ENCODE measurements at places on chromosomes 7 and 10. TPM values are rescaled to one million over a fixed set of nuclear protein-coding genes. Genes with fewer than 3 reads are reported as not detected.

- no peaks in the 10 kb centered on the region for H3K36me3 ChIP-seq
- H3K27me3 ChIP-seq = peaks cover 2% of the 10 kb centered on the region
- no peak overlapping the region for H3K27ac ChIP-seq
- peaks cover 11% of the 10 kb centered on the region for H3K4me1 ChIP-seq
- DNase-seq = no peak
Observed at GRCh38 chr7:131895541-131896164, 339.2 kb upstream of the PODXL start.

GRCh38 chr10:113052076-113052830, 102.2 kb downstream of the TCF7L2 start:
- peaks cover 10% of the 10 kb centered on the region for H3K4me1 ChIP-seq
- H3K4me3 ChIP-seq = no peak overlapping the region
- no peak for DNase-seq
- peaks cover 18% of the 10 kb centered on the region for H3K27me3 ChIP-seq
- no peaks in the 10 kb centered on the region for H3K36me3 ChIP-seq

DNA sequence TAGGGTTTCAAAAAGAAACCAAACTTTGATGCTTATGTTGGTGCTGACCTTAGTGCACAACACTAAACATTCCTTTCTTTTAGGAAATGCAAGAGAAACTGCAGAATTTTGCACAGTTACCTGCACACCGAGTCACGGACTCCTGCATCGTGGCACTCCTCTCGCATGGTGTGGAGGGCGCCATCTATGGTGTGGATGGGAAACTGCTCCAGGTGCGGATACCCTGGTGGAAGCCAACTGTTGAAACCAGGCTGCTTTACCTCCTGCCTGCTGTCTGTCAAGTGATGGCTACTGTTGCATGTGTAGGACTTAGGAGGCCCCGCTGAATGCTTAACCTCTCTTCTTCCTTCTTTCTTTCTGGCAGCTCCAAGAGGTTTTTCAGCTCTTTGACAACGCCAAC, 11.7 kb downstream of the CASP2 start:
- peaks cover 52% of the 10 kb centered on the region for H3K4me1 ChIP-seq
- H3K27ac ChIP-seq = no peak overlapping the region
- DNase-seq = peak; percentile 71
- no peak overlapping the region for H3K4me3 ChIP-seq
- peaks cover 92% of the 10 kb centered on the region for H3K36me3 ChIP-seq

- peaks cover 4% of the 10 kb centered on the region for H3K4me1 ChIP-seq
- no peak for DNase-seq
- no peak overlapping the region for H3K4me3 ChIP-seq
- H3K27me3 ChIP-seq = peaks cover 16% of the 10 kb centered on the region
Observed at GRCh38 chr10:13842117-13842516, 255.4 kb downstream of the PRPF18 start.

DNA sequence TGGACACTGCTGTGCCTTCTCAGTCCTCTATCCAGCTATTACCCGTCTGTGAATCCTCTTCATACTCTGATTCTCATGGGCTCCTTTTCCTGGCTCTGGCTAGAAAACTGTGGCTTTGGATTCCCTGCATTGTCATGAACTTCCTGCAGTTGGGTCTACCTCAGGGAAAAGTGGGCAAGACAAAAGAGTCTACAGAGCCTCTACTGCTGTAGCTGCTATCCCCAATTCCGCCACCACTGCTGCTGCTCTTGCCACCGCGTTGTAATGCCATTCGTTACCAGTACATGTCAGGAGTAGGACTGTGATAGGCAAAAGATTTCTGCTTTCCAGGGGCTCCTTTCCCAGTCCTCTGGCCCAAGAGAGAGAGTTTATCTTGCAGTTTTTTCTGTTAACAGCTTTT, 23.9 kb upstream of the PPP1R17 start:
- H3K4me3 ChIP-seq = no peak overlapping the region
- H3K27ac ChIP-seq = no peak overlapping the region
- no peaks in the 10 kb centered on the region for H3K36me3 ChIP-seq

- H3K27ac ChIP-seq = peak overlapping the region; percentile 88
- H3K4me1 ChIP-seq = peaks cover 58% of the 10 kb centered on the region
- peak; percentile 79 for DNase-seq
- H3K4me3 ChIP-seq = peak overlapping the region; percentile 72
- no peaks in the 10 kb centered on the region for H3K27me3 ChIP-seq
- peaks cover 12% of the 10 kb centered on the region for H3K36me3 ChIP-seq
Observed at GRCh38 chr7:135980665-135981180, 3.6 kb upstream of the MTPN start.

DNA sequence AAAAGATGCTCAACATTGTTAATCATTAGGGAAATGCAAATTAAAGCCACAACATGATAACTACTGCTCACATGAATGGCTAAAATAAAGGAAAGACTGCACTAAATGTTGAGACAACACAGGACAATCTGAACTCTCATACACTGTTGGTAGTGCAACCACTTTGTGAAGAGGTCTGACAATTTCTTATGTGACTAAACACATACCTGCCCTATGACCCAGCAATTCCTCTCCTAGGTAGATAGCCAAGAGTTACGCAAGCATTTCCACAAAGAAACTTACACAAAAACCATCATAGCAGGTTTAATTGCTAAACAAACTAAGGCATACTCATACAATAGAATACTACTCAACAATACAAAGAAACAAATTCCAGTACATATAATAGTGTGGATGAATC, 41.8 kb upstream of the HERPUD2 start:
- H3K36me3 ChIP-seq = no peaks in the 10 kb centered on the region
- peaks cover 4% of the 10 kb centered on the region for H3K27me3 ChIP-seq
- no peak for DNase-seq
- no peak overlapping the region for H3K27ac ChIP-seq
- no peak overlapping the region for H3K4me3 ChIP-seq

- H3K27me3 ChIP-seq = peaks cover 9% of the 10 kb centered on the region
- peaks cover 16% of the 10 kb centered on the region for H3K36me3 ChIP-seq
- no peak overlapping the region for H3K27ac ChIP-seq
Observed at GRCh38 chr10:118752409-118752808, 2.4 kb downstream of the CACUL1 start.

DNA sequence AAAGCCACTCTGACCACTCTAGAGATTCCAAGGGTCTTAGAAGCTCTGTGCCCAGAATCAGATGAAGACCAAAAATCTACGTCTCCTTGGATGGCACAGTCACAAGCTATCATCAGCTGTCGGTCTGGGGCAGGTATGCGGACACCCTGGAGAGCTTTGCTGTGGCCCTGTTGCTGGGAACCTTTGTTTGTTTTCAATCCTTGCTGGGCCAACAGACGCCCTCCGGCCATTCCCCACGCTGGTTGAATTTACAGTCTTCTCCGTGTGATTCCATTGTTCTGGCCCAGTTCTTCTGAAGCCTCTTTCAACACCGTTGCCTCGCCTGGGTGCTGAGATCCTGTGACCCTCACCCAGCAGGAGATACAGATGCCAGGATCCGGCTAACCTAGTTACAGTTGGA, 149.4 kb upstream of the PFKP start:
- no peaks in the 10 kb centered on the region for H3K36me3 ChIP-seq
- H3K27me3 ChIP-seq = peaks cover 10% of the 10 kb centered on the region
- H3K4me3 ChIP-seq = no peak overlapping the region
- H3K27ac ChIP-seq = no peak overlapping the region
- no peak for DNase-seq

DNA sequence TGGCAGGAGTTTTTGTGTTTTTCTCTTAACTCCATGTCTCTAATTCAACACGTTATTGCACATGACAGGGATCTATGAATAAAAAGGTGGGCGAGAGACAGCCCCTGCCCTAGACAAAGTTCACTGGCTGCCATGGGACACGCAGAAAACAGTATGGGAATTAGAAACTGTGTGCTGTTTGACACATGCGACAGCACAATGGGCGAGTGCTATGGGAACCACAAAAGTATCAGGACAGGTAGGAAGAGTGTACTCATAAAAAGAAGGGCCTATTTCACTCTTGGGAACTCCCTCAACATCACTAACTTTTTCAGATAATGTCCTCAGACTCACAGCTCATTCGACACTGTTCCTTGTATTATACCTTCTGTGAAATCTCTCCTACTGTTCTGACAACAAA, 45.7 kb downstream of the MINDY3 start:
- H3K36me3 ChIP-seq = peaks cover 25% of the 10 kb centered on the region
- no peak overlapping the region for H3K4me3 ChIP-seq
- DNase-seq = no peak
- H3K27ac ChIP-seq = no peak overlapping the region
- no peaks in the 10 kb centered on the region for H3K4me1 ChIP-seq

DNA sequence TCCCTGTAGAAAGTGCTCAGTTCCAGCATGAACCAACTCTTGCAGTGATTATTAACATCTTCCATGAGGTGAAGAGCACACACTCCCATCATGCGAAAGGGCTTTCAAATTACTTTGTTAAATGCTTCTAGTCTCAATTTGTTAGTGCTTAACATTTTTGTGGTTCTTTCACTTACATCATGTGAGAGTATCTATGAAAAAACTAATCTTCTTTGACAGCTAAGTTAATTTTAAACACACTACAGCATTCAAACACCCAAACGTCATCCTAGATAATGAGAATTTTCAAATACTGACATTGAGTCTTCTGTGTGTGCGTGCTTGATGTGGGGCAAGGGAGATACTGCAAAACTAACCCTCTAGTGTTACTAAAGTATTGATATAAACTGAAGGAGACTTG, 84.8 kb downstream of the ETV1 start:
- no peaks in the 10 kb centered on the region for H3K27me3 ChIP-seq
- peaks cover 19% of the 10 kb centered on the region for H3K4me1 ChIP-seq
- H3K4me3 ChIP-seq = no peak overlapping the region
- no peaks in the 10 kb centered on the region for H3K36me3 ChIP-seq

DNA sequence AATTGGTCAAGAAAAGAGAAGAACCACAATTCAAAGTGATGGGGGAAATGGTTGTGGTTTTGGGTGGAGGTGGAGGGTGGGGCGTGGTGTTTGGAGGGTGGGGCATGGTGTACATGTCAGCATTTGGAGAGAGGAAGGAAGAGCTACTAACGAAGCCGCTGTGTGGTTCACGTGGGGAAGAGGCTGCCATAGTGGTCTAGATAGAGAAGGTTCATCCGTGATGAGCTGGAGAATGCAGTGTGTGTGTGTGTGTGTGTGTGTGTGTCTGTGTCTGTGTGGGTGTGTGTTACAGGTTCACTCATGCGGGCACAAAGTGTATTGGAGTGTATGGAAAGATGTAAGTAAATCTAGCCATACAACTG, 6.1 kb upstream of the VCL start:
- DNase-seq = peak; percentile 96
- peaks cover 51% of the 10 kb centered on the region for H3K4me1 ChIP-seq
- H3K36me3 ChIP-seq = peaks cover 1% of the 10 kb centered on the region
- peak overlapping the region; percentile 1 for H3K4me3 ChIP-seq
- H3K27me3 ChIP-seq = peaks cover 7% of the 10 kb centered on the region

DNA sequence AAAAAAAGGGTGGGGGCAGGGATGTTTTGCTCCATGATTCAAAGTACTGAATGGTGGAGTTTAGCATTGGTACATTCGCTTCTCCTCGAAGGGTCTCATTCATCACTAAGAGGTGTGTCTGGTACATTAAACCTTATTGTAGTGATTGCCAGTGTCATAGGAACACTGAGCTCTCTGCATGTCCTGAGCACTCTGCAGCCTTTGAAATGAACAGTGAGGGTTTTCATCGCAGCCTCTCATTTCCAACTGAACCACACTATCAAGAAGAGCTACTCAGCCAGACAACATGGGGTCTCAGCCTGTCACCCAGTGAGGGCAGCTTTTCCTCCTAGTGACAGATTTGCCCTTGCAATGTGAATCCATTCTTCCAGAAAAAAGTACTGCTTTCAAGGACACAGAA, 7.6 kb upstream of the DEPP1 start:
- H3K4me3 ChIP-seq = no peak overlapping the region
- no peaks in the 10 kb centered on the region for H3K36me3 ChIP-seq
- H3K27me3 ChIP-seq = peaks cover 11% of the 10 kb centered on the region
- H3K27ac ChIP-seq = no peak overlapping the region
- H3K4me1 ChIP-seq = peaks cover under 1% of the 10 kb centered on the region

DNA sequence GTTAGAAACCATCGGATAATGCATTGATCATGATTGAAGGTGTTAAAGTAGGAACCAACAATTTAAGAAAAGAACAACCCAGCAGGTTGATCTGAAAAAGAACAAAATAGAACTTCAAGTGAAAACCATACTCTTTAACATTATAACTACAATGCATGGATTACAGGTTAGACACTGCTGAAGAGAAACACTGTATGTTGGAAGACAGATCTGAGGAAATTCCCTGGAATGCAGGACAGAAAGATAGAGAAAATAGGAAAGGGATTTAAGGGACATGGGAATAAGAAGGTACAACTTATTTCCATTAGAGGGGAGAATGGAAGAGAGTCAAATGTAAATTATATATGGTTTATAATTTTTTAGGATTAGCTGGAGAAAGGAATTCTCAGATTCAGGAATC, 303.3 kb downstream of the DNAJB6 start:
- H3K36me3 ChIP-seq = peaks cover 2% of the 10 kb centered on the region
- no peaks in the 10 kb centered on the region for H3K4me1 ChIP-seq
- H3K4me3 ChIP-seq = no peak overlapping the region
- no peak overlapping the region for H3K27ac ChIP-seq
- DNase-seq = no peak

DNA sequence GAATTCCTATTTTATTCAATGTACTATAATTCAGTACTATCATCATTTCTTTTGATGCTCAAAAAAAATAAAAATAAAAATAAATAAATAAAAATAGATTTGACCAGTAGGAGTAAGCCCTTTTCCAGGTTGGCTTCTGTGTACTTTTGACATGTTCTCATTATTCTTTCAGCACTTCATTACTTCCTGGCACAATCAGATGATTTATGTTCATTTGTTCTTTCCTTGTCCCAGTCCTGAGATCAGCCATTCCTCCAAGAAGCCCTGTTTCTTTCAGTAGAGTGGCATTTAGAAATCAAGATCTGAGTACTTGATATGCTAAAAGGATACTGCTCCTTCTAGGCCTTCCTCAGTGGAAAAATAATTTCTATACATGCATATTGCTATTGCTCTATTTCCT, 20.9 kb downstream of the ARL4A start:
- no peaks in the 10 kb centered on the region for H3K36me3 ChIP-seq
- H3K4me3 ChIP-seq = no peak overlapping the region
- no peak for DNase-seq

DNA sequence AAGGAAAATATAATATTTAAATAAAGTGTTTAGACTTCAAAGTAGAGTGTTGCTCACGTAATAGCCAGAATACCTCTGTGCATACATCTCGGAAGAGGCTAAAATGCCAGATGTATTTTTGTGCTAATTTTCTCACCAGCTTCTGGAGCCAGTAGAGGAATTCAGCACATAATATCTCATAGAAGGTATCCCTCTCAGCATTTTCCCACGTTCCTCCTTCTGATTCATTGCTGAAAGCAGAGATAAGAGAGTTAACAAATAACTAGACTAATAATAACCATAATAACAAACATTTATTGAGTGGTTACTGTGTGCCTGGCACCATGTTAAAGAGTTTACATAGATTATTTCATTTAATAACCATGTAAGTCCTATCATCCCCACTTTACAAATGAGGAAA, 123.6 kb downstream of the VTI1A start:
- no peak for DNase-seq
- H3K36me3 ChIP-seq = peaks cover 5% of the 10 kb centered on the region
- no peak overlapping the region for H3K4me3 ChIP-seq
- no peaks in the 10 kb centered on the region for H3K4me1 ChIP-seq
- no peaks in the 10 kb centered on the region for H3K27me3 ChIP-seq
- no peak overlapping the region for H3K27ac ChIP-seq

INHBA gene
- not detected for total RNA-seq

KLLN gene
- total RNA-seq = 0.79 TPM

MAT1A gene
- total RNA-seq = not detected

Data from activated CD8-positive, alpha-beta T cell treated with anti-CD3 and anti-CD28 coated beads, Interleukin-2, amount 10 ng/mL, durations not matched to agents 7 days and 5 days (primary cell).